ENCODE measurements at places on chromosomes 11 and 22.
A peak's percentile ranks its signal among the peaks of the same experiment; 100 is the strongest.

GRCh38 chr11:100932474-100933100 lies 197.0 kb downstream of the PGR start:
- DNase-seq, result no peak

DNA sequence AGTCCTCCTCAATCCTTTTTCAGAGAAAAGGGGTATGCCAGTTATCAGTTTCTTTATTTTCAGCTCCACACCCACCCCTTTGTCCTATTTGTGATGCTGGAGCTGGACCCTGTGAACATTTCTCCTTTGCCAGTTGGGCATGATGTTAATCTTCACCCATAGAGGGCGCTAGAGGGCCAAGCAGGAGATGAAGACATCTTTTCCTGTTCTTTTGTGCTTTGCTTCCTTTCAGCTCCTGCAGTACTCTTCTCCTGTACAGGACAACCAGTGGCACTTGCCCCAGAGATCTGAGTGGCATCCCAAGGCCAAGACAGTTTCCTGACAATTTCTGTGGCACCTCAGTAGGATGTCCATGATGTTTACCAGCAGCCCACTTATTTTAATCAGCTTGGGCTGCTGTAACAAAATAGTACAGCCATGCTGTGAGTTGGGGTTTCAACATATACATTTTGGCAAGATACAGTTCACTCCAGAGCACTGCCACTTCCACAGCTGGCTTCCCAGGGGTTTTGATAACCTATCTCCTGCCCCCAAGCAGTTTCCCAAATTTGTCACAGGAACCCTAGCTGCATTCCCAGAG lies 4.6 kb downstream of the SAA2 start:
- peak; percentile 29 for DNase-seq

GRCh38 chr11:132623511-132623910 lies 908.8 kb downstream of the OPCML start:
- no peak for DNase-seq

GRCh38 chr11:13016415-13016814 lies 7.3 kb downstream of the RASSF10 start:
- no peak for DNase-seq
